ENCODE measurements at places on chromosomes 3 and 15.

GRCh38 chr15:95894407-95894956 is 436.0 kb upstream of the NR2F2 start:
- DNase-seq: no peak

- no peak for DNase-seq
These were observed 26.2 kb downstream of the HES1 start for GRCh38 chr3:194162070-194162678.

GRCh38 chr15:69009341-69009740 is 5.2 kb upstream of the NOX5 start:
- DNase-seq: no peak

GRCh38 chr15:63504979-63505841 is 817 bp downstream of the USP3 start:
- DNase-seq: no peak

DNA sequence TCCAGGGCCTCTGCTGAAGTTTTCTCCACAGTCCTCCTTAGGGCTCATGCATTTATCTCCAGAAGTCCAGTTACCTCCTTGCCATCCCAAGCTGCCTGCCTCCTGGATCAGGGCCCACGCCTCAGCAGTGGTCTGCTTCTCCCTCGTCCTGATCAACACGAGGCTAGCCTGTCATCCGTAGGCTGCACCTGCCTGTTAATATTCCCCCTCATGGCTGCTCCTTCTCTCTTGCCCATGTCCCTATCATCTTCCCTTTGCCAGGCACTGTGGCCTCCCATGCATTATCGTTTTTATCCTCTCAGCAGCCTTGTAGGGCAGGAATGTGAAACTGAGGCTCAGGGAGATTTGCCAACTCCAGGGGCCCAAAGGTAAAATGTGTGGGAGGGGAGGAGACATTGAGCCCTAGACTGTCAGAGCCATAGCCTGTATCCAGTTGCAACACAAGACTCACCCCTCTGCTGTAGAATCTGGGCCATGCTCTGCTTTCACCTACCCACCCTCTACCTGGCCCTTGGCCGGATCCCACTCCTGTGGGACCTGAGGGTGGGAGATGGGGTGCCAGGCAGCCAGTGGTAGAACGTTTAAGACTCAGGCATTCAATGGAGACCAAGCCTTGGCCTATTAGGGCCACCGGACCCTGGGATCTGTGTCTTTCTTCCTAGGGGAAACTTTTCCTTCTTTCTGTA is 4.6 kb downstream of the GRM2 start:
- DNase-seq: no peak
